CD8-positive, alpha-beta T cell (primary cell): ENCODE measurements at places on chromosomes 5 and 9.

DNA sequence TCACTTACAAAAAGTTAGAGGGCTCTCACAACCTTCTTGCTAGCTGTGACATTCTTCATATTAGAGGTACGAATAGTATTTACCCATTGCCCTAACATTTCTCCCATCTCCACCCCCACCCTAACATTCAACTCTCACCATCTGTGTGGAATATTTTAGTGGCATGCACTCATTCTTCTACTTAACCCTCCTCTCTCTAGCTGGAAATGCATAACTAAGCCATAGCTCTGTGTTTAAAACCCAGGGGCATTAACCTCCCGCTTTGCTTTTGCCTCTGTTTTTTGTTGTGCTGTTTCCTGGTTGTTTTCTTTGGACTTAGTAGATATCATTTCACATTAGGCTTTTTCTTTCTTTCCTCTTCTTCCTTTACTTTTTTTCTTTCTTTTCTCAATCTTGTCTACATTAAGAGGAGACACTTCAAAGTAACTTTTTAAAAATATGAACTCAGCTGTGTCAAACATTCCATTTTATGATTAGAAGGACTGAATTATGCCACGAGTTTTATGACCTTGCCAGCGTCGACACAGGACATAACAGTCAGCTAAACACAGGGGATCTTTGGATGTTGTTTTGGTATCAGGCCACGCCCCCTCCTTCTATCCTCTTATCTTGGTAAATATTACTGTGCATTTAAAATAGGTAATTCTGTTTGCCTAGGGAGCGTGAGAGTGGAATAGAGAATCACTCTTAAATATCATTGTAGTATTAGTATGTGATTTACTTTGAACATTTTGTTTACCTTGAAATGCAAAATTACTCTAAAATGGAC is 236.0 kb downstream of the CD180 start:
- no peak for DNase-seq

DNA sequence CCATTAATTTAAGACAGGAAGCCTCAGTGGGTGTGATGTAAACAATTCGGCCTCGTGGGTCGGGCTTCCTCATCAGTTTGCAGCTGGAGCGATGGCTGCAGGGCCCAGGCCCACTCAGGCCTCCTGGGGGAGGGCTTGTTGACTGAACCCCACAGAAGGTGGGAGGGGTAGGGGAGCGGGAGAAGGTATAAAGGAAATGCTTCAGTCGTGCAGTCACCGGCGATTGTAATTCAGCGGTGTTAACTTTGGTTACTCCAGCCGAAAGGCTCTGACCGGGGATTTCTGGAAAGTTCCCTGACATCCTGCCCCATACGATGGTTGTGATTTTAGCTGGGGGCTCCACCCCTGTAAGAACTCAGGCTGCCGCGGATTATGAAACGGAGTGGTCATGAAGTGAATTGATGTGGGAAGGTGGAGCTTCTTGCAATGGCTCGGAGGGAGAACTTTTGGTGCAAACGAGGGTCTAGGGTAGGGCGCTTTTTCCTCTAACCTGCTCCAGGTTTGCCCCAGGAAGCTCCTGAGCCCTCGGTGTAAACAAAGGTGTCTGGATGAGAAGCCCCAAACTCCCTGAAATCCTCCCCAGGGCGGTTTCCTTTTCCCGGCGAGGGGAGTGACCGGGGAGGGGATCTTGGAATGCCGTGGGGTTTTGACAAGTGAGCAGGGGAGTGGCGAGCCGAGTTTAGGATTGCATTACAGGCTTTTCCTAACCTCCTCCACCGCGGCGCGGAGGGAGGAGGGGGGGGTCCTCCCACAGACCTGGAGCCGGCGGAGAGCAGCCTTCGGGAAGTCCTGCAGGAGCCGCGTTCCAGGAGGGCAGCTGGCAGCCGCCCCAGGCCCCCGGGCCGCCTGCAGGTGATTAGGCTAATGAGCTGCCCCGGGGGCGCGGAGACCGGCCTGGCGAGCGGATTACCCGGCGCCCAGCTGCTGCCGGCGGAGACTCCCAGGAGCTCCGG is 215.5 kb downstream of the PDZD2 start:
- no peak for DNase-seq

- DNase-seq, result no peak
These were observed 239.0 kb downstream of the FANCC start for GRCh38 chr9:95078511-95078910.

DNA sequence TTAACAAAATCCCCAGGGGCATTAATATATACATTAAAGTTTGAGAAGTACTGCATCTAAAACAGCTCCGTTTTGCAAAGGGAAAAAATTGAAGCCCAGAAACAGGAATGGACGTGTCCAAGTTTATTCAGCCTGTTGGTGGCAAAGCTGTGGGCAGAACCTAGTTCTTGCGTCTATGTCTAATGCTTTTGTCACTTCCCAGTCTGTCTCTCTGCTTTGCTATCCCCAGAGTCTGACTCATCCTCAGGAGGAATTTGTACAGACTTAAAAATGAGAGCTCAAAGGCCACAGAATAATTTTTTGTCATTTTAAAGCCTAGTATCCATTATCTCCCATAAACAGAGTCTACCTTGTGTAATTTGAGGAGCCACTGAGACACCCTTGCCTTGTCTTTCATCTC is 330.9 kb upstream of the GRIA1 start:
- DNase-seq, result no peak

GRCh38 chr5:178590924-178591423 is 781 bp upstream of the COL23A1 start:
- no peak for DNase-seq

- DNase-seq, result no peak
These were observed 82.1 kb upstream of the IL33 start for GRCh38 chr9:6133346-6134063.

DNA sequence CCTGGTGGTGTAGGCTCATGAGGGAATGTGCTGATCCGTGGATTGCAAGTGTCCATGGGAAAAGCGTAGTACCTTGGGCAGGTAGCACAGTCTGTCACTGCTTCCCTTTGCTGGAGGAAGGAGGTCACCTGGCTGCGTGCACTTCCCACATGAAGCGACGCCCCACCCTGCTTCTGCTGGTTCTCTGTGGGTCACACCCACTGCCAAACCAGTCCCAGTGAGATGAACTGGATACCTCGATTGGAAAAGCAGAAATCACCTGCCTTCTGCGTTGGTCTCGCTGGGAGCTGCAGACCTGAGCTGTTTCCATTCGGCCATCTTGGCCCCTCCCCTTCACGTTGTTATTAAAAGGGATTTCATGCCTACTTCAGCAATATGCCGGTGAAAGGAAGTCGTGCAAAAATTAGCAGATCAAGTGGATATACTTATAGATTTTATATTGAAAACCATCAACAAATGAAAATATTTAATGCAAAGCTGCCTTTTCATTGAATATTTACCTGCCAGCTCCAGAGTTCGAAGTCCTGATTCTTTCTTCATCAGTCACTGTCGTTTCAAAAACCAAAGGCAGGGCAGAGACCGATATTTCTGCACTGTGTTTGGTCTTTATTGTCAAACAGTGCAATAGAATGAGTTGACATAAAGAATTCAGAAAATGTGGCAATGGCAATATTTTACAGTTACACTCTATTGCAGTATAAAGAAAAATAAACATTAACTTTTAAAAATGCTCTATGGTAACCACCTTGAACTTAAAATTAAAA is 123.2 kb downstream of the JAKMIP2 start:
- no peak for DNase-seq

DNA sequence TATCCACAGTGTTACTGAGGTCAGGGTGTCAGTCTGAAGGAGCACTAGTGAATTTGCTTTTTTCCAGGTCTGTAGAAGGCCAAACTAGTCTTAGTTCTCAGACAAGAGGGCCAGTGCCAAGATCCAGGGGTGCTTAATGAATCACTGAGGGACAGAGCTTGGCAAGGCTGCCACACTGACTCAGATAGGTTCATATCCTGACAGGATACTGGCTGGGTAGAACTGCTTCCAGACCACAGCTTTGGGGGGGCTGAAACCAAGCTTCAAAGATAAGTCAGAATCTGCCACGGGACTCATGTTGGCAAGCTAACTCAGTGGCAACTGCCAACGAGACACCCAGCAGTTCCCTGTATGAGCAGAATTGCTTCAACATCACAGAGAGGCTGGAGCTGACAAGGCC is 1125.4 kb downstream of the EFNA5 start:
- DNase-seq, result no peak

GRCh38 chr9:89994988-89995613 is 390.3 kb downstream of the GADD45G start:
- no peak for DNase-seq

GRCh38 chr5:139462586-139463276 is at the start of gene ECSCR:
ECSCR (minus strand) TSS chr5:139462743; CDS start chr5:139462670, 73 bp downstream.
- no peak for DNase-seq

GRCh38 chr5:31172881-31173280 is 20.6 kb upstream of the CDH6 start:
- DNase-seq, result no peak
